WERI-Rb-1 (cell line): ENCODE measurements at places on chromosomes 5 and 9.

DNA sequence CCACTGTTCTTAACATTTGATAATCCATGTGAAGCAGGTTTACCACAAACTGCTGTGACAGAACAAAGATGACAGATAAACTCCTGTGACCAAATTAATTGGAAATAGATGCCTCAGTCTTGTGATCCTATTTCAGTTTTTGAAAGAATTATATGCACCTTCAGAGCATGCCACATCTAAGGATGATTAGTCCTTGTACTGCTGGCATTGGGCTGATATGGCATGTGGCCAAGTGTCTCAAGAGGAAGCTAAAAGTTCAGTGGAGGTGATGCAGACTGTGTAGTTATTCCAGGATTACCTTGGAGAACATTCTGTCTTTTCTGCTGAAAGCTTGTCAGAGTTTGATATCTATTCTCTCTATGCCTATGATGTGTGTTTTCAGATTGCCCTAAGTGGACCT lies 314.4 kb upstream of the EFNA5 start:
- DNase-seq: peak; percentile 13

DNA sequence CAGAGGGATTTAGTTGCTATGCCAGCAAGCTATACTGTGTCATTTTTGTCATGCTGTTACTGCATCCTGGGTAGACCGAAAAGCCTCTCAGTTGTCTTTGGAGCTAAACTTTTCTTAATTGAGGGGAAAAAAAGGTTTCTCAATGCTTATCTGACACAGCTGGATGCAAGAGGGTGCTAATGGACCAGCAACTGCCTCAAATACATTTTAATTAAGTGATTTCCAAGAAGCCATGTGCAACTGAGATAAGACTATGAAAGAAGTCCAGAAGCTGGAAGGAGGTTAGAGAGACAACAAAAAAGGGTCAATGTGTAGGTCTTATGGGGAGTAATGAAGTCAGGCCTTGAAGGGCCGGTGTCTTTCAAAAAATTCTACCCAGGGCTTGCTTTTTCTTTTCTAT lies 465.7 kb upstream of the DMAC1 start:
- no peak for DNase-seq

DNA sequence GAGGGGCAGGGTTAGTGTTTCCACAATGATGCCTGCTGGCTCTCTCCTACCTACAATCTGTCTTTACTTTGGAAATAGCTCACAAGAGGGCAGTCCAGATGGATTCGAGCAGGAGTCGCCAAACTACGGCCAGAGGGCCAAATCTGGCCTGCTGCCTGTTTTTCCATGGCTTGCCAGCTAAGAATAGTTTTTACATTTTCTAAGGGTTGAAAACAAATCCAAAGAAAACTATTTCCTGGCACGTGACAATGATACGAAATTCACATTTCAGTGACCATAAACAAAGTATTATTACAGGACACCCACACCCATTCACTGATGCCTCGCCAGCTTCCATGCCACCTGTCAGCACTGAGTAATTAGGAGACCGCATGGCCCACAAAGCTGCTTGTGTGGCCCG lies 162.9 kb upstream of the WWC1 start:
- no peak for DNase-seq

GRCh38 chr5:33995865-33996264 lies 11.4 kb upstream of the SLC45A2 start:
- no peak for DNase-seq

- no peak for DNase-seq
These were observed 193.6 kb downstream of the GLIS3 start for GRCh38 chr9:4106081-4106759.

DNA sequence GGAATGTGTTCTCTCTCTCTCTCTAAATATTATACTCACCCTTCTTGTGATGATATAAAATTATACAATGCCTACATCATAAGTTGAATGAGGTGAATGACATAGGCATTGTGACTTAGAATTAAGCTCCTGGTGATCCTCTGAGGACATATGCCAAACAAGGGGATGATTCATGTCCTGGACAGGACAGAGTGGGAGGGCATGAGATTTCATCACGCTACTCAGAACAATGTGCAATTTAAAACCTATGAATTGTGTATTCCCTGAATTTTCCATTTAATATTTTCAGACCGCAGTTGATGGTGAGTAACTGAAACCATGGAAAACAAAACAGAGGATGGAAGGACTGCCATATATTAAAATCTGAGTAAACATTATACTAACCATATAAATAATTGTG lies 782.2 kb upstream of the NUDT12 start:
- DNase-seq: no peak

GRCh38 chr9:33193818-33194217 lies 26.7 kb upstream of the B4GALT1 start:
- DNase-seq: no peak

DNA sequence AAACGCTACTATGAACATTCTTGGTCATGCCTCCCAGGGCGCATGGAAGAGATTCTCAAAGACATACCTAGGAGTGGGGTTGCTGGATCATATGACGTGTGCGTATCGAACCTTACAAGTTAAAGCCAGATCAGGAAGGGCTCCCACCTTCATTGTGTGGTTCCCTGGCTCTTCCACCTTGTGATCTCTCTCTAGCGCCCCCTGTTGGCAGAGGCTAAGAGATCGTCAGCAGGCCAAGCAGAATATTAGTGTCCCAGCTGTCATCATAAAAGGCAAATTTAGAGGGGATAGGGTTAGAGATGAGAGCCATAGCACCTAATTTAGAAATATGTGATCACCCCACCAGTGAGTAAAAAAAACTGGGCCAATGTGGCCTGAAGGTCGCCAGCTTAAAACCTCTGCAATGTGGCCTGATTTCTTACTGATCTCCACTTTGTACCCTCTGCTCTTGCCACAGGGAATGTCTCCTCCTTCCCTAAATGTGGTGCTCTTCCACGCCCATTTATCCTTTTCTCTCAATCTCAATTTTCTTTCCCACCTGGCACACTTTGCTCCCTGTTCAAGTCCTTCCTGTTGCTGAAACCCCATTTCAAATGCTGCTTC lies 91.7 kb upstream of the SHB start:
- peak; percentile 78 for DNase-seq

DNA sequence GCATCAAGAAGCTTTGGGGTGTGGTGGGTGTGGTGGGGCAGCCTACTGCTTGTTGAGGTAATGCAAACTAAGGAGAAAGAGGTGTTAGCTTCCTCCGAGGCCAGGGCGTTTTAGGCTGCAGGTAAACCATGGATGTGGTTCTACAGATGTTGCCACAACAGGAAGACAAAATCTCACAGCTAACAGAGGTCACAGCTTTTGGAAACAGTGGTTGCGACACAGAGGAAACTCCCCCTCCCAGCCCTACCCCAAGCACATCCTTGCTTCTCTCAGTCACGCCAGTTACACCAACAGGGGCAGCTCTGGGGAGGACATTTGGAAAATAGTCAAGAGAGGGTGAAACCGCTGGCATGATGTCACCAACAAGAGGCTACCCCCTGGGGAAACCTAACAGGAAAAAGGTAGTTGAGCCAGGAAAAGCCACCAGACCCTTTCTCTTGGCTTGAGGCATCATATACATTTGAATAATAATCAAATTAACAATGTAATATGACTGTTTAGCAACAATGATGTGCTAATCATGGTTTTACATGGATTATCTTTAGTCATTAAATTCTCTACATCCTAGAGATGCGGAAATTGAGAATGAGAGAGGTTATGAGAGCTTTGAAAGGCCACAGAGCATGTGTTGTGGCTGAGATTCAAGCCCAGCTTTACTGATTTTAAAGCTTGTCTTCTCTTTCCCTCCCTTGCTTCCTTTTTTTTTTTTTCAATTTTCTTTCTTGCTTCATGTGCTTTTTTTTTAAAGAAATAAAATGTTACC lies 82.2 kb upstream of the IL12B start:
- no peak for DNase-seq

- no peak for DNase-seq
These were observed 76.0 kb downstream of the GADD45G start for GRCh38 chr9:89680547-89681467.

DNA sequence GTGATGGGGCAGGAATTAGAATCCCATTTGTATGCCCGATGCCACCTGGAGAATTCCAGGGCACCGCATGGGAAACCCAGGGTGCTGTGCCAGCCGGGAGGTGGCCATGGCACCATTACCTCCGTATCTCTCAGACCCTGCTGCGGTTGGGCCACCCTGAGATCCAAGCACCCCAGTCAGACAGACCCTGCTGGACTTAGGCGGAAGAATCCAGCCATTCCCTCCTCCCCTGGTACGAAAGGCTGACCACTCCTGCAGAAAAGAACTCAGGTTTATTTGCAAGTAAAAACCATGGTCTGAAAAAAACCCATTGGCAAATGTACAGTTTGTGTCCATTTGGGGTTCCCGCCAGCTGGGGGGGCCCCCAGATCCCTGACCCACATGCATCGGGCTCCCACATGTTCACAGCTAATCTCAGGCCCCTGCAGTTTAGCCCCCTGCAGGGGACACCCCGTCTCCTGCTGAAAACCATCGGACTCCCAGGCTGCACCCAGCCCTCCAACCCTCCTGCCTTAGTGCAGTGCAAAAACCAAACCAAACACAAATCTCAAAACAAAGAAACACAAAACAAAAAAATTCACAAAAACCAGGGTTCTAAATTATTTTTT lies 23.6 kb upstream of the SARDH start:
- peak; percentile 1 for DNase-seq

GRCh38 chr5:11785771-11786352 lies 118.4 kb downstream of the CTNND2 start:
- DNase-seq: no peak

DNA sequence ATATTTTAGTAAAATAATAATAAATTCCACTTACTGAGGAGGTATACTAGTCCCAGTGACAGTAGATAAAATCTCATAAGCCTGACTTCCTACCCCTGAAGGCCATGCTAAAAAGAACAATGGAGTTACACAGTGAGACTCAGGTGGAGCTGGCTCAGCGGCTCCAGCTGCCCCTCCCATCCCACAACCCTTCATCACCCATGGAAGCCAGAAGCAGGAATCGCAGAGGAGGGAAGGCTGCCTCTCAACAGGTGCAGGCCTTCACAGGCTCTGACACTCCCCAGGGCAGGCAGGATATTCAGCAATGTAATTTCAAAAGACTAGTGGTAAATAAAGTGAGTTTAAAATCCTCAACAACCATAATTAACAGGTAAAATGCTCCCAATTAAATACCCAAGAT lies 67.5 kb downstream of the FANCC start:
- DNase-seq: no peak

- no peak for DNase-seq
These were observed 167.0 kb downstream of the RGS3 start for GRCh38 chr9:113630386-113631136.

DNA sequence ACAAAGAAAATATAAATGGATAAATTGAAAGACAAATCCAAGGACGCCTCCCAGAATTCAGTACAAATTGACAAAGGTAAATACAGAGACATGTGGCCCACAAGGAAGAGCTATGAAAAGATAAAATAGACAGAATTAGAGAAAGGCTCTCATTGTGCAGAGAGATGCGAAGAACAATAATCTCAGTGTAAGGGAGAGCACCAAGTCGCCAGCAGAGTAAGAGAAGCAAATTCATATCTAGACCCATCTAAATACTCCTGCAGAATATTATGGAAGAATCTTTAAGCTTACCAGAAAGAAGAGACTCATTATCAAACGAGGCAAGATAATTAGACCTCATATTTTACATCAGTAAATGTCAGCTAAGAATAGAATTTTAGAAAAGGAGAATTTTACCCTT lies 101.7 kb upstream of the ITGA1 start:
- DNase-seq: no peak

DNA sequence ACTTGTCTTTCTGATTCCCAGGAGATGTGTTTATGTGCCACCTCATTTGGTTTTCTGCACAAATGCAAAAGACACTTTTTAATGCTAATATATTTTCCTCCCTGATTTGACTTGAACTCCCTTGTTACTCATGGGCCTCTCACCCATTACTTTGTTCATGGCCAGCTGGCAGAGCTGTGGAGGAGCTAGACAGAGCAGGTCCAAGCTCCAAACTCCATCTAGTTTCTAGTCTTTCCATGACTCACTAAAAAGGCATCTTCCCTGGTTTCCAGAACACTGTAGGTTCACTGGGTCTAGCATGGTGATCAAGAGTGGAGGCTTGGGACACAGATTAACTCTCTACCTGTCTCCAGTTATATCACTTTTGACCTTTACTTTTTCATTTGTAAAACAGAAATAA lies 161.0 kb upstream of the SLC28A3 start:
- no peak for DNase-seq

DNA sequence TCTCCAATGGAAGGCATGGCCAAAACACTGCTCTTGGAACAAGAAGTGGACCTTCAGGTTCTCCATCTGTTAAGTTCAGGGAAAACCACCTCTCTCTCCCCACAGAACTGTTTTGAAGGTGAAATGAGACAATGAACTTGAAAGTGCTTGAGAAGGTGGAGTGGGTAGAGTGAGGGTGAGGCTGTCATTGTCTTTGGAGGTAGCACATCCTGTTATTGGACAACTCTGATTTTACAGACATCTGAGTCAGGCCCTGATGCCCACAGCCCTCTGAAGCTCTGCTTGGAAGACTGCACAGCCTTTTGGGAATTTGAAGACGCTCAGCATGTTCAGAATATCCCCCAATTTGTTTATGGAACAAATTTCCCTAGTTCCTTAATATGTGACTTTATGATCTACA lies 27.6 kb upstream of the TEX48 start:
- no peak for DNase-seq

DNA sequence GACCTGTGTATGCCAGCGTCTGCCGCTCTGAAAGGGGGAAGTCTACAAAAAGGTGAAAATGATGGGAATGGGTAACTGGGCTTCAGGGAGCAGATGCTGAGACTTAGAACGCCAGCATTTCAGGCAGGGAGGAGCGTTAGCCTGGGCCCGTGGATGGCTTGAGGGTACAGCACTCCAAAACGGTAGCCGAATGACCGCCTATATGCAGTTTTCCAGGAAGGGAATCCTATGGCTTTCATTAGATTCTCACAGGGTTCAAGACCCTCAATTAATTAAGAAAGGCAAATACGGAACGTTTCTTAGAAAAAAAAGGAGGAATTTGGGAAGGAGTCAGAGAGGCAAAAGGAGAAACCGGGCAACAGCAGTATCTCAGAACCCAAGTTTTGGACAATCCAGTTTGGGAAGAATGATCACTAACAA lies 639 bp downstream of the AMACR start:
- DNase-seq: no peak

DNA sequence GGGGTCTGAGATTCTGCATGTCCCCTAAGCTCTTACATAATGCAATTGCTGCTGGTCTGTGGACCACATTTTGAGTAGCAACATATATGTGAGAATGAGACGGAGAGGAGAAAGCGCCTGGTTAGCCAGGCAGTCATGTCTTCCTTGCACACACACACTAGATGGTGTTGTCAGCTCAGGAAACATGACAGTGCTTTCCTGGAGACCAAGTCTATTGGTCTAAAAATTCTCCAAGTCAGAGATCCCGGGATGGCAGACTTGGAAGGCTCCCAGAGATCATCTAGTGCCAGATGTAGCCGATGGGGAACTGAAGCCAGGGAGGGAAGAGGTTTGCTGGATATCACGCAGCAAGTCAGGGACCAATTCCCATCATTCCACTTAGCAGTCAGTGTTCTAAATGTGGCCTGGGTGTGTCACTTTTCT lies 53.4 kb downstream of the GALNT12 start:
- peak; percentile 26 for DNase-seq

- DNase-seq: no peak
These were observed 56.1 kb downstream of the MTREX start for GRCh38 chr5:55363856-55364255.

- no peak for DNase-seq
These were observed 125.7 kb downstream of the SEMA6A start for GRCh38 chr5:116448870-116449427.

GRCh38 chr5:159422361-159422760 lies 92.1 kb upstream of the IL12B start:
- DNase-seq: no peak
